ENCODE measurements at places on chromosomes 16 and 17. TPM values are rescaled to one million over a fixed set of nuclear protein-coding genes. Genes with fewer than 3 reads are reported as not detected.

GRCh38 chr17:628089-628941 is 86.3 kb downstream of the VPS53 start:
- DNase-seq: no peak

DNA sequence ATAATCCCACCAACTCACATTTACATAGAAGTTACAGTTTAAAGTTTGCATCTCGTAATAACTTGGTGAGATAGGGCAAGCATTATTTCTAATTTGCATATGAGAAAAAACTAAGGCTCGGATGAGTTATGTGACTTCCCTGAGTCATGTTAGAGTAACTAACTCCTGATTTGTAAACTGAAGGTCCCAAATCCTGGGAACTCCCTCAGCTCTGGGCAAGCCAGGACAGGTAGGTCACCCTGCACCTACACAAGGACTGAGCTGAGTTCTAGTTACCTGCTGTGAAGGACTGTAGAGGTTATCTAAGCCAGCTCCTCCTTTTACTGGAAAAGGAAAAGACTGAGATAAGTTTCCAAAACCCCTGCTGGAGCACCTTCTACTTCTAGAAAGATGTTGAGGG is 92.1 kb upstream of the HLF start:
- no peak for DNase-seq

DNA sequence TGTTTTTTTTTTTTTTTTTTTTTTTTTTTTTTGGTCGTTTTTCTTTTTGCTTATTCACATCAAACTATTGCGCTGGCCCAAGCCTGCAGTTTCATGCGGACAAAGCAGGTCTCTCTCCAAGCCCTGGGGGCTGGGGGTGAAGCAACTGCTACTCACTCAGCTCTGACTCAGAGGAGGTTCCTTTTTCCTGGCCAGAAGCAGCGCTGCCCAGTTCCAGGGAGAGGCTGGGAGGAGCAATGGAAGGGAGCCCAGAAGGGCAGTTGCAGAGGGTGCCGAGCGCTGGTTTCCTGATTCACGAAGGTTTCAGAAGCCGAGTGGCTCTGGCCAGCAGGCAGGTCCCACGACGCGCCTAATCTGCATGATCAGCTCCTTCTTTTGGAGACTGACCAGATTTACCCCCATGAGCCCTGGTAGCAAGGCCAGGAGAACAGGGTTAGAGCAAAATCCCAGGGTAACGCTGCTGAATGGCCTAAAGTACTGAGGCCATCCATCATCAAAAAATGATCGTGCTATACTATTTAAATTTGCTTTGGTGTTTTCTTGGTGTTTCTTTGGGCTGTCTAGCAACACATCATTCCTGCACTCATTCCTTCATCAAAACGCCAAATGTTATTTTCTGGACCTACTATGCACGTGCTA is 144.7 kb upstream of the SOX9 start:
- peak; percentile 86 for DNase-seq

SDK2 gene
- total RNA-seq: 2.4 TPM

ABCA6 gene
- total RNA-seq: 7.6 TPM

TLCD2 gene
- total RNA-seq: 6.2 TPM

DNA sequence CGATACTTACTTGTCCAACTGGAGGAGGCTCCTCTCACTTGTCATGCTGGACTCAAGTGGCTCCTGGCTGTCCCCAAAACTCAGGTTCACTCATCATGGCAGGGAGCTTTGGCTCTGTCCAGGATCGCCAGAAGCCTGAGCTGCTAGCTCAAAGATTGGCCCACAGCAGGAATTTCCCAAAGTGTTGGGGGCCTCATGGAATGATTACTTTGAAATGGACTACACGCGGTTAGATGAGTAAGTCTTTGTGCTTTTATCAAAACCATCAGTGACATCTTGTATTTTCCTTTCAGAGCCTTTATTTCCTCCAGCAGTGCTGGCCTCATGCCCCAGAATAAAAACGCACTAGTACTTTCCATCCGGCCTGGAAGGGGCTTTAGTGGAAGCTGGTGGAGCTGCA is 29.2 kb upstream of the PHB1 start:
- no peak for DNase-seq

CBX2 gene
- total RNA-seq: 3.5 TPM

- DNase-seq: no peak
Observed at GRCh38 chr16:57282510-57283213, 1.8 kb downstream of the PLLP start.

GRCh38 chr16:66334853-66335574 is 31.5 kb upstream of the CDH5 start:
- DNase-seq: no peak

- DNase-seq: no peak
Observed at GRCh38 chr16:4450931-4451519, 23.4 kb downstream of the NMRAL1 start.

GRCh38 chr16:65776639-65777183 is 589.8 kb upstream of the CDH5 start:
- DNase-seq: no peak

CCL16 gene
- total RNA-seq: 0.79 TPM

- DNase-seq: no peak
Observed at GRCh38 chr16:2170080-2170479, 14.5 kb downstream of the TRAF7 start.

DNA sequence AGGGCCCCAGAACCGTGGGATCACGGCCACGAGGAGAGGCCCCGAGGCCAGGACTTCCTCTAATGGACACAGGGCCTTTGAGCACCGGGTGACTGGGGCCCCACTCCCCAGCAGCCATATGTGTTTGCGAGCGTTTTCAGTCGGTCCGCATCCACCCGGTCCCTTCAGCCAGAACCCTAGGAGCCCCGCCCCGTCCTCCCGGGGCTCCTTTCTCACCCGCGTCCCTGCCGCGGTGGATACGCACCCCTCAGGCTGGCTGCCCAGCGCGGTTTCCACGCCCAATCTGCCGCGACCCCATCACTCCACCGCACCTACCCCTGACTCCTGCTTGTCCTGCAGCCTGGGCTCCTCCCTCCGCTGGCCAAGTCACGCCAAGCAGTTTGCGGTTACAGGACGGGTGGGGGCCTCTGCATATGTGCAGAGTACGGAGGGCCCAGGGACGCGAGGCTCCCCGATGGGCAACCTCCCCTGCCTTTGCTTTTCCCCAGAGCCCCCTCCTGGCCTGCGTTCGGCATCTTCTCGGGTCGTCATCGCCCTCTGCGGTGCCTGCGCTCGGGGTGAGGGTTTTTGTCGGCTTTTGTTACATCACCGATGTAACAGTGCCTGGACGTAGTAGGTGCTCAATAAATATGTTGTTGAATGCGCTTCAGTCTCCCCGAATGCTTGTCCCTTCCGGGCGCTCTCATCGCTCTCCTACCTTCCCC is 1.0 kb upstream of the TTYH2 start:
- DNase-seq: no peak

DNA sequence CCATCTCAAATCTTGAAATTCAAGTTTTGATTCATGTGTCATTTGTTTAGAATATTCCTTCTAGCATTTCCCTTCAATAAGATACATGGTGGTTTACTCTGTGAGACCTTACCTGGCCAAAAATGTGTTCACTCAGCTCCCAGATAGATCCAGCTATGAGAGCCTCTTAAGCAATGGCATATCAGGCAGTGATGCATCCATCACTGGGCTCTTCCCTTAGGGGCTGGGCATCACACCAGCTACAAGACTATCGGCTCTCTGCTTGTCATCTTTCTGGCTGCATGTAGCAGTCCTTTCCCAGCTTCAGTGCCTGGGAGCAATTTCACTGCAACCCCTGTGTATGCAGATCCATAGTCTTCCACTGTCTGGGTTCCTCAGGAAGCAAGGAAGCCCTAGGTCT is 40.6 kb downstream of the GOSR1 start:
- no peak for DNase-seq

ITGAD gene
- total RNA-seq: 0.13 TPM

THAP11 gene
- total RNA-seq: 27.0 TPM

- DNase-seq: no peak
Observed at GRCh38 chr17:65723431-65724151, 162.1 kb upstream of the AXIN2 start.

SLC43A2 gene
- 48.9 TPM for total RNA-seq

DNA sequence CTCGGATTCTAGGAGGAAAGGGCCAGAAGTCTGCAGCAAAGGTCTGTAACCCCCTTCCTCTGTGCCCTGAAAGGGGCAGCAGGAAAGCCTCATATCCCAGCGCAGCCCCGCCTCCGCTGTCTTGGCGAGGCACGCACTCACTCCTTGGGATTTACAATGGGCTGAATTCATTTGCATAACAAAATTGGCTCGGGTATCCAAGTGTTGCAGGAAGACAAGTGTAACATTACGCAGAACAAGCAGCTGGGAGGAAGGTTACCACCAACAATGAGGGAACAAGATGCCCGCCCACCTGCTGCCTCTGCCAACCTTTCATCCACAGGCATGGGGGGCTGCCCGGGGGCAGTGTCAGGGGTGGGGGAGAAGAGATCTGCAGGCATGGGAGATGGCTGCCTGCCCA is 130.4 kb downstream of the MRM1 start:
- no peak for DNase-seq

SYNGR3 gene
- 2.2 TPM for total RNA-seq

- DNase-seq: no peak
Observed at GRCh38 chr17:73105431-73105830, 12.9 kb upstream of the SLC39A11 start.

SLC6A2 gene
- 0.09 TPM for total RNA-seq

SPIRE2 gene
- total RNA-seq: 6.5 TPM

DNA sequence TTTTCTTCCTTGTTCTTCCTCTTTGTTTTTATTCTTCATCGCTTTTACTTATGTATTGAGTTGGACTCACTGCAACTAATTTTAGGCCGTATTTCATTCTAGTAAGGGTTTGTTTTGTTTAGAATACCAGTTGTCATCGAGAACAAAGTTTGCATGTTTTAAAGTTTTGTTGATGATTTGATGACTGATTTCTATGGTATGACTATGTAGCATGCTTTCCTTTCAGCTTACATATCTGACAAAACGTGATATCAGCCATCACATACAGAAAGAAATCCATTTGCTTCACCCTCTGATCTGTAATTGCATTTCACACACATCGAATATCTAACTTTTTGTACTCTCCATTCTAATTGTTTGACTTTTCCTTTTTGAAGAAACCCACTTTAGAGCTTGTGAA is 4.0 kb downstream of the PRKCA start:
- DNase-seq: no peak

DNA sequence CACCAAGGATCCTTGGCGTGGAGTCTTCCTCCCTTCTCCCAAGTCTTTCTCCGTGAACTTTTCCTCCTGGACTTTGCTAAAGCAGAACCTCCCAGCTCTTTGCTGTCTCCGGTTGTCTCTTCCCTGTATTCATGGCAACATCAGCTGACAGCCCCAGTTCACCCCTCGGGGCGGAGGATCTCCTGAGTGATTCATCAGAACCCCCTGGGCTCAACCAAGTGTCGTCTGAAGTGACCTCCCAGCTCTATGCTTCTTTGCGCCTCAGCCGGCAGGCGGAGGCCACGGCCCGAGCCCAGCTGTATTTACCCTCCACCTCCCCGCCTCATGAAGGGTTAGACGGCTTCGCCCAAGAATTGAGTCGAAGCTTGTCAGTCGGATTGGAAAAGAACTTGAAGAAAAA is 943 bp downstream of the CNTROB start:
- peak; percentile 44 for DNase-seq

DNA sequence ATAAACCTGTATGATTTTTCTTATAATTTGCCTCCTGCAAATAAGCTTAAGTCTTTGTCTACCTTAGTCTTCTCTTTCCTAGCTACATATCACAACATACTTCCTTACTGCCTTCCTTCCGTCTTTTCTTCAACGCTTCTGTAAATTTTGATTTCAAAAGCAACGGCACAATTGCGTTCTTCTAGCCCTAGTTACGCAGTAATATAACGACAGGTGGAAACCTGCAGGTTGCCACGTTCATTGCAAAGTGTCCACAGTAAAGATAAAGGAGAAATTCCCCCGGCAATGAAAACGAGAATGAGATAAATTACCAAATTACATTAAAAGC is 546 bp upstream of the PSMD7 start:
- no peak for DNase-seq

IGF2BP1 gene
- 1.3 TPM for total RNA-seq

DNA sequence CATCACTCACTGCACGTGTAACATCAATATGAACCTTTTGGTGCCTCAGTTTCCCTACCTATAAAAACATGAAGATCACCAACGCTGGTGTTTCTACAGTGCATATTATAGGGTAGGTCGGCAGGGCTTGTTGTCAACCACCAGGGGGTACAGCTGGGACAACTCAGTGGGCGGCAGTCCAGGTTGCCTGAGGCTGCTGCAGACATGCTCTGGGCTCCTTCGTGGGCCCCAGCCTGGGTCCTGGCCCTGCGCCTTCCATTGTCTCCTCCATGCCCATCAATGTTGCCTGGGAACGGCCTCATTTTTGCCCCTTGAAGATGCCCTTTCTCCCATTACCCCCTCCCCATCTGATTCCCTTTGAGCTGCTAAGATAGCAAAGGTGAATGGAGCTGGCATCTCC is 89.8 kb downstream of the GSG1L start:
- no peak for DNase-seq

ROGDI gene
- total RNA-seq: 20.8 TPM

AGRP gene
- total RNA-seq: not detected

DNA sequence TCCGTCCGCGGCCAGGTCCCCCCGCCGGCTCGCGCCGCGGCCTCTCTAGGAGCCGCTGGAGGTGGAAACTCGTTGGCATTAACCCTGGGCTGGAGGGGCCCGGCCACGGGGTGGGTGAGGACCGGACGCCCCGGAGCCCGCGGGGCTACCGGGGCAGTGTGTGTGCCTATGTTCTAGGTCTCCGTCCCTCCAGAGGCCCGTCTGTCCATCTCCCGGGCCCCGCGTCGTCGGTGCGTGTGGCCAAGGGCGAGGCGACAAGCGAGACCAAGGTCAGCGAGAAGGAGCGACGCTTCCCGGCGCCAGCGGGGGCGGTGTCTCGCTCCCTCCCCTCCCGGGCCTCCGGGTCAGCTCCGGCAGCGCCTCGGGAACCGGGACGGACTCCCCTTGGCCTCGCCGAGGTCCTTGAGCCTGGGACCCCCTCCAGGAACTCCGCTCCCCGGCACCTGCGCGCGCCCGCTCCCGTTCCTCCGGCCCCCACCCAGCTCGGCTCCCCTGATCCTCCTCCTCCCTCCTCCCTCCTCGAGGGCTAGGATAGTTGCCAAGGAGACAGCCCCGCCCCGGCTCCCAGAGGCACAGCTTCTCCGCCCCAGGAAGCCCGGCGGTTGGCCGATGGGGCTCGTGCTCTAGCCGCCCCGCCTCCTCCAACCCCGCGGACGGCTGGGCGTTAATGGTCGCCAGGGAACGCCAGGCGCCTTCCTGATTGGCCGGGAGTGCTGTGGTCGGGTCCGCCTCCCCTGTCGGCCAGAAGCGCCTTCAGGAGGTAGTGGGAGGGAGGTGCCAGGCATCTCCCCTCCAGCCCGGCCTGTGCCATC is 663 bp upstream of the ZNF768 start:
- DNase-seq: peak; percentile 100

GRCh38 chr17:49229805-49230600 is 584 bp downstream of the PHOSPHO1 start:
- no peak for DNase-seq

DNA sequence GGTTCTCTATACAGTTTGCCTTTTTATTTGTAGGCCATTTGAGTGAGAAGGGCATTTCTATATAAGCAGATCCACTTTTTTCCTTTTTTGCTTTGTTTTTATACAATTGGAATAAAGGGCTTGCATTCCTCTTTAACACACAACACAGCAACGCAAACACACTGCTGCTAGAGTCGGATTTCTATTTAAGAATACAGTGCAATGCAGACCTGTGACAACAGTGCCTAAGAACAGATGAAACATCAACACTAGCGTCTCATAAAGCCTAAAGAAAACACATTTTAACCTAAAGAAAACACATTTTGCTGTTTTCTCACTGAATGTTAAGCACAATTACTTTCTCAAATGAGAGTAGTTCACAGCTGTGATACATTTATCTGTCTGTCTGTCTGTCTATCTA is 1141.1 kb downstream of the CDH11 start:
- peak; percentile 21 for DNase-seq

GRCh38 chr17:5922476-5922875 is 147.7 kb upstream of the WSCD1 start:
- no peak for DNase-seq
